ENCODE measurements at places on chromosomes 16 and 17.

DNA sequence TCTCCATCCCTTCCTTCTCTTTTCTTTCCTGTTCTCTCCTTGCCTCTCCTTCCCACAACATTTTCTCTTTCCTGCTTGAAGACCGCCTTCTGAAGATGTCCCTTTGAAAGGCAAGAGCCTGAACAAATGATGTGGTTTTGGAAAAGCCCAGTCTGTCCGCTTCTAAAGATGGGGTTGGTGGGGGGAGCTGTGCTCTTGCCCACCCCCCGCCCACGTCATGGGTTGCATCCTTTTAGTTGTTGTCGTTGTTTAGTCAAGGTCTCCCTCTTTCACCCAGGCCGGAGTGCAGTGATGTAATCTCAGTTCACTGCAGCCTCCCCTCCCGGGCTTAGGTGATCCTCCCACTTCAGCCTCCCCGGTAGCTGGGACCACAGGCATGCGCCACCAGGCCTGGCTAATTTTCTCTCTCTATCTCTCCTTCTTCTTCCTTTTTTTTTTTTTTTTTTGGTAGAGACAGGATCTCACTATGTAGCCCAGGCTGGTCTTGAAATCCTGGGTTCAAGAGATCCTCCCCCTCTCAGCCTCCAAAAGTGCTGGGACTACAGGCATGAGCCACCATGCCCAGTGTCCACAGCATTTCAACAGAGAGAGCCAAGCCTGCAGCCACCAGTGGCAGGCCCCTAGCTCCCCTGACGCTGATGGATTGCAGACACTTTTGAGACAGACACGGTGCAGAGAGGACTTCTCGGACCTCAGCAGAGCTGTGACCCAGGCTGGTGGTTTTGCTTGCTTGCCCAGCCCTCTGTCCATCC lies 26.0 kb upstream of the CIBAR2 start:
- no peak for DNase-seq

DNA sequence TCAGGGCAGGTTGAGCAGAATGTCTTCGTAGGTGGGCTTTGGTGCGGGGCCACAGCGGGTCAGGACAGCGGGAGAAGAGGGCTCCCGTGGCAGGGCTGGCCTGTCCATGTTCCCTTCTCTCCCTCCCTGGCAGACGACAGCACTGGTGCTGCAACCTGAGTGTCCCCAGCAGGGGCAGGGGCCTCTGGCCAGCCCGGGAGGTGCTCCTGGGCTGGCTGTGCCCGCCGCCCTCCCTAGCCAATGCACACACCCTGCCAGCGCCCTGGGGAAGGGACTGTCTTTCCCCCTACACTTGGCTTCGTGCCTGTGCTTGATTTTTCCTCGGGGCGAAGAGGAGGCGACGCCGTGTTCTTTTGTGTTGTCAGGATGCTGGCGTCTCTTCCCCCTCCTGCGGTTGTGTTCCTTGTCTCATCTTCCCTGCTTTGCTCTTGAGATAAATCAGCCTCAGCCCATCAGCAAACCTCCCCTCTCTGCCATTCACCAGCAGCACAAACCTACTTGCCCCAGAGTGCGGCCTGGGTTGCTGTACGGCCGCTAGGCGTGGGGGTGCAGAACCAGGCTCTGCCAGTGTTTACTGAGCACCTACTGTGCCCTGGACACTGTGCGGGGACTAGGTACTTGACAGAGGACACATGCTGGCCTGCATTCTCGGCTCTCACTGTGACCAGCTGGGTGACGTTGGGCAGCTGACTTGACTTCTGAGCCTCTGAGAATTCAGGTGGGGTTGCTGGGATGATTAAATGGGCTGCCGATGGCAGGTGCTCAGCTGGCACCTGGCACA lies 237.3 kb upstream of the CIBAR2 start:
- DNase-seq, result no peak

GRCh38 chr16:3457434-3458252 lies 14.2 kb downstream of the NAA60 start:
- peak; percentile 91 for DNase-seq

DNA sequence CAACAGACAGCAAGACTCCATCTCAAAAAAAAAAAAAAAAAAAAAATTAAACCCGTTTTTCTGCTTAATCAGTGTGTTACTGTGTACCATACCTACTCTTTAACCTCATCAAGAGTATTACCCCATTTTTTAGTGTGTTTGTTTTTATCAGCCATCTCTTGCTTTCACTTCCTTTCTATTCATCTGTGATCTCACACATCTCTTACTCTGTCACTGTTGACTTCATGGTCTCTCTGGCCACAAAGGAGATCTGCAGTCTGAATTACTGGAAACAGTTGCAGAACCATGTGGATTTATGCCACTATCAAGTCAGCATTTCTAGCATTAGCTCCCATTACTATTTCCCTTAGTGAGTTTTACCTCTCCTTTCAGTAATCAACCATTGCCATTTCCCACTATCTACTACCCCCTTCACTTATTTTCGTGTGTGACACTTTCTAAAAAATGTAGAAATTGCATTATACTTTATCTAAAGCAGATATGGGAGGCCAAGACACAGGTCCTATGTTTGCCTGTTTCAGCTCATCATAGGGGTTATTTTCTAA lies 20.1 kb downstream of the NDEL1 start:
- no peak for DNase-seq

DNA sequence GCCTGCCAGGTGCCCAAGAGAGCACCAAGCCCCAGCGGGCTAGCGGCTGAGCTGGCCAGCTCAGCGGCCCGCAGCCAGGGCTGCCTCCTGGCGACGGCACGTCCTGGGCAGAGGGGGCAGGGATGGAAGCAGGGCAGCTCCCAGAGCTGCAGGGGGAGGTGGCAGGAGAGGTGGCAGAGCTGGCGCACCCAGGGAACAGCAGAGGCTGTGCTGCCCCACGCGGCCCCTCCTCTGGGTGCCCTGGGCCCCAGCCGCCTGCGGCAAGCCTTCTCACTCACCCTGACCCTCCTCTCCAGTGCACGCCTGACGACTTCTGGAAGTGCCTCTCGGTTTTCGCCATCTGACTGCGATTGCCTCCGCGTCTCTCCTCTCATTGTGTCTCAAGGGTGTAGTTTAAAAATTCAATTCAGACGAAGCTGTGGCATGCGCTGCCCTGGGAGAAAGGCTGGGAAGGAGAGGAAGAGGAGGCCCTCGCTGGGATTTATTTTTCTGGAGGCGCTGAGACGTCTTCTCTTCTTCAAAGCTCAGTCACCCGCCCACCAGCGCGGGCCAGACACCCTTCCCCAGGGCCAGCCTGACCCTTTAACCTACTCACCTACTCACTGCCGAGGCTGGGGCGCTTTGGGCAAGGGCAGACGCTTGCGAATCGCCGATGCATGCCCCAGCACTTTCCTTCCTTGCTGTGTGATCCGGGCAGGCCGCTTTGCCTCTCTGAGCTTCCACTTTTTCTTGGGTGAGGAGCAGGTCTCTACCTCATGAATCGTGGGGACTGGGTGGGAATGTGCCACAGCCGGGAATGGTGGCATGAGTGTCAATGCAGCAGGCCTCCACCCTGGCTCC lies 24.9 kb downstream of the GSE1 start:
- DNase-seq, result peak; percentile 85

- peak; percentile 12 for DNase-seq
Observed at GRCh38 chr16:71501547-71501946, 12.4 kb upstream of the ZNF19 start.

GRCh38 chr17:61230972-61231820 lies 168.4 kb upstream of the TBX2 start:
- no peak for DNase-seq

- DNase-seq, result no peak
Observed at GRCh38 chr17:66392783-66393437, 90.5 kb downstream of the PRKCA start.

DNA sequence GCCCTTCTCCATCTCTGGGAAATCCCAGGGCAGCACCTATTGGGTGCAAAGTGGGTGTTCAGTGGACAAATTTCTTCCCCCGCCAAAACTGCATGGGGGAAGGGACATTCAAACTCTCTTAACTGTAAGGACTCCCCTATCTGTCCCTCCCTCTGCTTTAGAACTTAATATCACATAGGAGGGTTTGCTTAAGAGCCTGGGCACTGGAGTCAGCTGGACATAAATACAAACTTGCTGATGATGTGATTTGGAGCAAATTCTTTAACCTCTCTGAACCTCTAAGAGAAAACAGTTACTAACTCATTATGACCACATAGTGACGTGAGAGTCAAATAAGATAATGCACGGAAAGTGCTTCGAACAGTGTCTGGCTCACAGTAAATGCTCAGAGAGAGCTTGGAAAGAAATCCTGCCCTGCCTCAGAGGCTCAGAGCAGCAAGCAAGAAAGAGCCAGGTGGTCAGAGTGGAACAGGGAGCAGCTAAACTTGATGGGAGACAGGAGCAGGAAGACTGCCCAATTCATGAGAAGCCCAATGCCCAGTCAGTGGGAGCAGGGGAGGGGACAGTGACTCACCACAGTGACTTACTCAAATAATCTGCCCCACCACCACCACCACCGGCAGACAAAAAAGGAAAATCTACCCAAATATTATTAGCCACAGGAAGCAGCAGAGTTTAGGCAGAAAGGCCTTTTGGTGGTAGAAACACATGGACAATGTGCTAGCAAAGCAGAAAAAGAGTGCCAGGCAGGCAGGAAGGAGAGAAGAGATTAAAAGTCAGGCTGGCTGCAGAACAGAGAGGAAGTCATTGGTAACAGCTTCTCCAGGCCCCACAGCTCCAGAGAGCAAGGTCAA lies 23.9 kb upstream of the CCL1 start:
- DNase-seq, result no peak

DNA sequence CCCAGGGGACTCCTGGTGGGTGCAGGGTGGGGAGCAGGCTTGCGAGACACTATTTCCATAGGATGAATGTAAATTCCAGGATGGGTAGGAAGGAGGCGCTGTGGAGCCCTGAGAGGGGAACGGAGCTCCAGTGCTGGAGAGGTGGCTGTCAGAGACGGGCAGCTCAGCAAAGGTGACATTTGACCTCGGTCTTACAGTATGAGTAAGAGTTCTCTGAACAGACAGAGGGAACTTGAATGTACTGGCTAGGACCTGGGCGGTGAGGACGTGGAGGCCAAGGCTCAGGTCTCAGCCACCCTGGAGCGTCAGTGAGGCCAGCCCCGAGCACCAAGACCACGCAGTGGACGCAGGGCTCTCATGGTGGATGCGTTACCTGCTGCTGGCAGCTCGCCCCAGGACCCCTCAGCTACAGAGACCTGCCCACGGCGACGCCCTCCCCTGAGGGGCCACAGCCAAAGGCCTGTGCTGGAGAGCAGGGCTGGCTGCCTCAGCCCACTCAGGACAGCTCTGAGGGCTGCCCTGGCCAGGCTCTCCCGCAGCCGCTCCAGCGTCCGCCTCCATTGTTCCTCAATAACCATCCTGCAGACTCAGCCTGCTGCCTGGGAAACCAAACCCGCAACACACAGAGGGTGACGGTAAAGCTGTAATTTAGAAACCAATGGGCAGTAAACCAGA lies 65.9 kb upstream of the TNRC6C start:
- no peak for DNase-seq

DNA sequence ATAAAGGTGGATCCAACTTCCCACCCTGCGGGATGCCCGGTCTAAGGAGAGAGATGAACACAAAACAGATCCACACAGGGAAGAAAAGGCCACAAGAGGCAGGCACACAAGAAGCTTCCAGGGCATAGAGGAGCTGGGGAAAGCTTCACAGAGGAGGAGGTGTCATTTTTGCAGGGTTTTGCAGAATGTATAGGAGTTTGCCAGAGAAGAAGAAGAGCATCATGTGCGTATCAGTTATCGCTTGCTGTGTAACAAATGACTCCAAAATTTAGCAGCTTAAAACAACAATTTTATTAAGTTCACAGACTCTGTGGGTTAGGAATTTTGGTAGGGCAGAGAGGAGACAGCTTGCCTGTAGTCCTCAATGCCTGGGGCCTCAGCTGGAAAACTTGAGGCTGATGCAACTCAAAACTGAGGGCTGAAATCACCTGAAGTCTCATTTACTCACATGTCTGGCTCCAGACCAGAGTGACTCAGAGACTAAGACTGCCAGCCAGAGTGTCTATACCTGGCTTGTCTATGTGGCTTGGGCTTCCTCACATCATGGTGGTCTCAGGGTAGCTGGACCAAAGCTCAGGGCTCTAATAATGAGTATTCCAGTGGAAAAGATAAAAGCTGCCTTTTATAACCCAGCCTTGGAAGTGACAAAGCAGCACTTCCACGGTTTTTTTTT lies 33.9 kb upstream of the ZNF423 start:
- DNase-seq, result no peak

DNA sequence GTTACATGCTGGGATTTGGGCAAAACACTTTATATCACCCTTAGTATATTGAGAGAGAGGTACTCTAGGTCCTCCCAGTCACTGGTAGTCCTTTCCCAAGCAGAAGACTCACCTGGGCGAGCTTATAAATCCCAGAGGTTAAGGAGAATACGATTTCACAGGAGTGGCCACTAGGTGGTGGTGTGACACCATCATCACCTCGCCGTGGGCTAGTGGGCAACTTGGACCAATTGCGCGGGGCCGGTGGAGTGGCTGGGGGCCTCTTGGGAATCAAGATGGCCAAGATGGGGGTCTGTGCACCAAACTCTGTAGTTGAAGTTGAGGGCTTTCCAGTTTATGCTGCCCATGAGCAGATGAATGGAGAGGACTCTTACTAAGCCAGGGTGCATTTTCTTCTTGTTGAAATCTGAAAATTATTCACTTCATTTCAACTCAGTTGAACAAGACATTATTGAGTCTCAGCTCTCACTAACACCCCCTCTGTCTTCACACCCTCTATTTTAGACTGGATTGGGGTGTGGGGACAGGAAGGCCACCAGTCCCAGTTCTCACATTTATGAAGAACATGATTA lies 38.2 kb upstream of the PIRT start:
- peak; percentile 53 for DNase-seq

DNA sequence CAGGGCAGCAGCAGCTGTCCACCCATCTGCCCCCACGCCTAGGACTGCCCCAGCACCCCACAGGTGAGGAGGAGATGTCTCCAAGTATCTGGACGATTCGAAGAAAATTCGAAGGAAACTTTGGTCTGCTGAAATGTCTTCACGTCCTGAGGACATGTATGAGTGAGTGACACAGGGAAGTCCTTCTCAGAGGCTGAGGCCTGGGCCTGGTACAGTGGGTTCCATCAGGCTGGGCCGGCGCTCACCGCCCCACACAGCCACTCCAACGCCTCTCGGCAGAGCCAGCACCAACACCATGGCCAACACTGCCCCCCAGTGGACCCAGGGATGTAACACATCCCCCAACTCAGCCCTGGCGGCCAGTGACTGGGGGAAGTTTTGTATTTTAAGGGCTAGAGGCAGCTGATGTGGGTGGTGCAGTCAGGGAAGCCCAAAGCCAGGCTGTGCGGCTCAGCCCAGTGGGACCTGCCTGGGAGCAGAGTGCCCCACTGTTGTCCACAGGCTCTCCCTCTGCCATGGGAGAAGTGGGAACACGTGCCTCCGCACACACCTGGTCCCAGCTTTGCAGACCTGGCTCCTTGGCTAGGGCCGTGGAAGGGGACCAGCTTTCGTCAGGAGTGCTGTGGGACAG lies 55.8 kb upstream of the FASN start:
- peak; percentile 78 for DNase-seq

GRCh38 chr17:1196946-1197345 lies 17.2 kb upstream of the ABR start:
- DNase-seq, result no peak

Data from body of pancreas (tissue), 4 donors.